ENCODE measurements at places on chromosomes 6 and 20. TPM values are rescaled to one million over a fixed set of nuclear protein-coding genes. Genes with fewer than 3 reads are reported as not detected.

DNA sequence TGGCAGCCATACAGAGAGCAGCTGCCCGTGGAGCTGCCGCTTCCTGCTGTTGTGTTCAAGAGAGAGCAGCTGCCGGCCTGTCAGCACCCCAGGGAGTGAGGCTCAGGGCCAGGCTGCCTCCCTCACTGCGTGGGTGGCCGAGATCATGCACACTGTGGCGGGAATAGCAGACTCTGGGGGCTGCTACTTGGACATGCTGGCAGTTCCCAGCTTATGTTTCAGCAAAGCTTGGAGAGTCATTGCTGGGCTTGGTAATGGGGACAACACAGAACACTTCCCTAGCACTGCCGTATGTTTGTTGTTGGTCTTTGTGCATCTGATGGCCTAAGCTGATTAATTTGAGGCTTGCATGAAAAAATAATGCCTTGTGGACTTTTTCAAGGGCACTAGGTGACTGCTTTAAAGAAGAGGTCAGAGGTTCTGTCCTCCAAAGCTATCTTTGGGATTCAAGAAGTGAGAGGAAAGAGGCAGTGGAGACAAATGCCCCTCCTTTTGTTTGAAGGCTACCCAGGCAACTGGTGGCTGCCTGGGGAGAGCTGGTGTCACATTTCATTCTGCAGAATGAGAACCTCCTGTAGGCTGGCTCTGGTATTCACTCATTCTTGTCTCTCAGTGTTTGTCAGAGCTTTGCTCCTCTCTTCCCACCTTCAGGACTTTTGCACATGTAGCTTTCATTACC, 18.8 kb downstream of the MRAP2 start:
- DNase-seq: no peak

DNA sequence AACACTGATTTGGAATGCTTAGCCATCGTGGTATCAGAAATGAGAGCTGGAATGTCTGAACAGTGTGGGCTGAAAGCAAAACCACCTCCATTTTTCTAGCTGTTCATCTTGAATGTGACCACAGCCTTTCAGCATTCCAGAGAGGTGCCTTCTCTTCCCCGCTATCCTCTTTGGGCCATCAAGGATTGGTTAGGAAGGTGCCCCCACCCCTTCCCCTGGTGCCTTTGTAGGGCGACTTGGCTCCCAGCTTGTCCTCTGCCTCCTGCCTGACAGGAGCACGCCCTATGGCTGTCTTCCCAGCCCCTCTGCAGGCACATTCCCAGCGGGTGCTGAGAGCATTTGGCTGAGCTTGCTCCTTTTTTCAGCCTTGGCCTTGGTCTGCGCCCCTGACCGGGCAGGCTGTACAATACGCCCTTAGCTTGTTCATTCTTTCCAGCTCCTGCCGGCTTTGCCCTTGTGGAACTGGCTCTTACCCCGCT, 97.5 kb downstream of the ARMC2 start:
- peak; percentile 82 for DNase-seq

DNA sequence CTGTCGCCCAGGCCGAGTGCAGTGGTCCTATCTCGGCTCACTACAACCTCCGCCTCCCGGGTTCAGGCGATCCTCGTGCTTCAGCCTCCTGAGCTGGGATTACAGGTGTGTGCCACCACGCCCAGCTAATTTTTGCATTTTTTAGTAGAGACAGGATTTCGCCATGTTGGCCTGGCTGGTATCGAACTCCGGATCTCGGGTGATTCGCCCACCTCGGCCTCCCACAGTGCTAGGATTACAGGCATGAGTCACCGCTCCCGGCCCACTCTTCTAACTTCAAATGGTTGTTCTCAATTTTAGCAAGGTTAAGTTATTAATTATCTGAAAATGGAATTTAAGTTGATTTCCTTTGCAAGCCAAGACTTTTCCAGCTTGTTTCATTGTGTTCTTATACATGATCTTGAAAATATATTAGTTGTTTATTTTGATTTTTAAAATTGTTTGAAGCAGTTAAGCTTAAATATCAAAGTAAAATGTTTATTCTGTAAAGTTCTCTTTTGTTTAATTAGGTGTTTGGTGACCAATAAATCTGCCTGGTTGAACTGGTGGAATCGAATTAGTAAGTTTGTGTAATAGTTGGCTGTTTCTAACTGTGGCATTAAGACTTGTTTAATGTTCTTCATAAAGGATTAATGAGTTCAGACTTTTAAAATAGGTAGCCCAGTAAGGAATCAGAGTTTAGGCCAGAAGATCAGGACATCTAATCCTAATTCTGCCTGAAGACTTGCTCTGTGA, 2.3 kb downstream of the PM20D2 start:
- DNase-seq: no peak

DNA sequence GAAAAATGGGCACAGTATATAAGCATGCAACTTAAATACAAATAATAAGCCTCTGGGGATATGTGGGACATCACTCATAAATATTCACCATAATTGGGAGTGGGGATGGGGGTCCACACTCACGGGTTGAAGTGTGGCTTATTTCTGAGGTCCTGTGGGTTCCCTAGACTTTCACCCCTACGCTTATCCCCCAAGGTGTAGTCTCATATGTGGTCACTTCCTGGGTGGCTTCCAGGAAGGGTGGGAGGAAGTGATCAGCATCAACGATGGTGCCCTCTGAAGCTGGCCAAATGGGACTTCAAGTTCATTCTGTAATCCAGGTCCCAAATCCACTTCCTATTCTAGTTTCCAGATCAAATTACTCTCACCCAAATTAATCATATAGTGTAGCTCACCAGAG, 59.5 kb downstream of the GNAS start:
- no peak for DNase-seq

Gene HUS1B
- 0.23 TPM for total RNA-seq

DNA sequence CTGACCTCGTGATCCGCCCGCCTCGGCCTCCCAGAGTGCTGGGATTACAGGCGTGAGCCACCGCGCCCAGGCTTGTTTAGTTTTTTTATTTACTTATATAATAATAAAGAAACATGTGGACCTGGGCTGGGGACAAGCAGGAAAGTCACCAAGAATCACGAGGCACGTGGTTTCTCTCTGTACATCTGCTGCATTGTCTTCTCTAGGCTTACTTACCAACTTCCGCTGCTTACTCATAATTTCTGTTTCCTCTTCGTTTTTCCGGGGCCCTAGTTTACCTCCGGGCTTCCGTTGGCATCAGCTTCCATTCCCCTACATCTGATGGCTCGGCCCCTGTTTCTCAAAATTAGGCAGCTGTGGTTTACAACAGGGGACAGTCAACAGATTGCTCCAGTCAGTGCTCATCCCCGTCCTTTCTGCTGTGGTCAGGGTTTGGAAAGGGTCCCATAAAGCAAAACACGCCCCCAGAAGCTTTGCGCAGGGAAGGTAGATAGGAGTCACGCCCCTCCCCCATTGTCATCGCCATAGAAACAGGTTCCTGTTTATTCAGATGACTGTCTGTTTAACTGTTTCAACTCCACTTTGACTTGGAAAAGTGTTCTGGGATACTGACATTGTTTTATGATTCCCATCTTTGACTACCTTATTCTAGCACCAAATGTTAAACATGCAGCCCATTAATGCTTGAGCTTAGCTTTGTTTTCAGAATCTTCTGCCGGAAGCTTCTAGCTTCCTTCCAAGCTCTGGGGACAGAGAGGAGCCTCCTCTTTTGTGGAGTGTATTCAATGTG, 31.9 kb upstream of the TXLNB start:
- peak; percentile 56 for DNase-seq

Gene PI3
- not detected for total RNA-seq

Gene VGLL2
- not detected for total RNA-seq

DNA sequence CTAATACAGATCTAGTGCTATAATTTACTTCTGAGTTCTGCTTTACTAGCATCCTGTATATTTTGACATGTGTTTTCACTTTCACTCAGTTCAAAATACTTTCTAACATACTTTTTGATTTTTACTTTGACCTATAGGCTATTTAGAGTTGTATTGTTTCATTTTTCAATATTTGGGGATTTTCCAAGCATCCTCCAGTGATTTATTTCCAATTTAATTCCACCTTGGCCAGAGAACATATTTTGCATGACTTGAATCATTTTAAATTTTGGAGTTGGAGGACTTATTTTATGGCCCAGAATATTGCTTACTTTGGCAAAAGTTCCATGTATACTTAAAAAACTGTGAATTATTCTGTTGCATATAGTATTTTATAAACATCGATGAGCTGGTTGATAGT, 1215.6 kb upstream of the MAP3K7 start:
- no peak for DNase-seq

Gene TBX18
- total RNA-seq: 0.30 TPM

DNA sequence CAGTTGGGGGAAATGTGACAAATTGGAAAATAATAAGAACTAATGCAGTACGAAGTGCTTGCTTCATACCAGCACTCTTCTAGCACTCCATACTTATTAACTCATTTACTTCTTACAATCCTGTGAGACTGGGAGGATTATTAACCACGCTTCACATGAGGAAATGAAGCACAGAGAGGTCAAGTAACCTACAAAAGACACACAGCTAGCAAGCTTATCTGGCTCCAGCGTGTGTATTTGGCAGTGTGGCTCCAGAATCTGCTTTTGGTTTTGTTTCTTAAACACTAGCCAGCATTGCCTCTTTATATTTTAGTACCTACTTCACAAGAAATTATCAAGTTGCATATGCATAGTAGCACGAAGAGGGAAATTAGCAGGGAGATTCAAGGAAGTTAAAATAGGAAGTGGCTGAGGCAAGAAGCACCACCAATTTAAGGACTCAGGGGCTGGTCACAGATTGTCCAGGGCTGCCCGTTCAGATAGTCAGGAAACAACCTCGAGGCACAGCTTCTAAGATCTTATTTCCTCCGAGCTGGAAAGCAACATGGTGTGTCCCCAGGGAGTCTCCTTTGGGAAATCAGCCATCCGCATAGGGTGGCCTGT, 302.7 kb upstream of the PRDM1 start:
- no peak for DNase-seq

- DNase-seq: no peak
Measured at GRCh38 chr6:4615891-4616290, 160.3 kb upstream of the CDYL start.
